Spinal cord (tissue), 10 donors: ENCODE measurements at places on chromosomes 5 and 9.
A peak's percentile ranks its signal among the peaks of the same experiment; 100 is the strongest.

- H3K4me3 ChIP-seq = no peak overlapping the region
- H3K4me1 ChIP-seq = no peaks in the 10 kb centered on the region
- H3K27ac ChIP-seq = no peak overlapping the region
- no peaks in the 10 kb centered on the region for H3K36me3 ChIP-seq
- H3K27me3 ChIP-seq = no peaks in the 10 kb centered on the region
- no peak for DNase-seq
These were observed 13.6 kb upstream of the CLTB start for GRCh38 chr5:176429972-176430371.

- H3K4me1 ChIP-seq = peaks cover 40% of the 10 kb centered on the region
- H3K27me3 ChIP-seq = no peaks in the 10 kb centered on the region
- peak overlapping the region; percentile 93 for H3K27ac ChIP-seq
- H3K4me3 ChIP-seq = no peak overlapping the region
- DNase-seq = peak; percentile 93
- no peaks in the 10 kb centered on the region for H3K36me3 ChIP-seq
These were observed 66.7 kb downstream of the SIL1 start for GRCh38 chr5:139131465-139131864.

DNA sequence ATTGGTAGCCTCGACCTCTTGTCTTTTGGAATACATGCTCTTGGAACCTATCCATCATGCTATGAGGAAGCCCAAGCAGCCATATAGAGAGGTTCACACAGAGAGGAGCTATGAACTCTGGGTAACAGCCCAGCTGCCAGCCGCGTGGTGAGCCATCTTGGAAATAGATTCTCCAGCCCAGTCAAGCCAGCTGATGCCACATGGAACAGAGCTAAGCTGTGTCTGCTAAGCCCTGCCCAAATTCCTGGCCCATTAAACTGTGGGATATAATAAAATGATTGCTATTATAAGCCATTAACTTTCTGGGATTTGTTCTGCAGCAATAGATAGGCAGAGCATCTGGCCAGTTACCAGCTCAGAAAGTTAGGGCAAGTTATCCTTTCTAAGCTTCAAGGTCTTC lies 4.9 kb upstream of the PRUNE2 start:
- no peak overlapping the region for H3K4me3 ChIP-seq
- no peaks in the 10 kb centered on the region for H3K36me3 ChIP-seq
- no peak for DNase-seq
- H3K27ac ChIP-seq = no peak overlapping the region

DNA sequence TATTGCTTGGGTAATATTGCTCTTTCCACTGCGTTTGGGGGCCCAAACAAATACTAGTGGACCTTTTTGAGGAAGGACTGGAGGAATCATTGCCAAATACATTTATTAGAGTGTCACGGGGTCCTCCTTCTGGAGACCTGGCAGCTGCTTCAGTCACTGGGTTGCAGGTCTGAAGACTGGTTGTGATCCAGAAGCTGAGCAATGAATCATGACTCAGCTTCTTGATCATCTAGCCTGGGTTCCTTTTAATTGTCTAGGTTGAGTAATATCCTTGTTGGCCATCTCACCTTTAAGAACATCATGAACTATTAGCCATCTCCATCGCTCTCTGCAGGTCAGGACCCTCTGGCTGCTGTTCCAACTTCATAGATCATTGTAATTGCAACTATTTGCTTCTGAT lies 15.4 kb upstream of the UBAP1 start:
- H3K4me1 ChIP-seq = no peaks in the 10 kb centered on the region
- H3K36me3 ChIP-seq = no peaks in the 10 kb centered on the region
- H3K27me3 ChIP-seq = no peaks in the 10 kb centered on the region
- H3K27ac ChIP-seq = no peak overlapping the region
- no peak overlapping the region for H3K4me3 ChIP-seq

DNA sequence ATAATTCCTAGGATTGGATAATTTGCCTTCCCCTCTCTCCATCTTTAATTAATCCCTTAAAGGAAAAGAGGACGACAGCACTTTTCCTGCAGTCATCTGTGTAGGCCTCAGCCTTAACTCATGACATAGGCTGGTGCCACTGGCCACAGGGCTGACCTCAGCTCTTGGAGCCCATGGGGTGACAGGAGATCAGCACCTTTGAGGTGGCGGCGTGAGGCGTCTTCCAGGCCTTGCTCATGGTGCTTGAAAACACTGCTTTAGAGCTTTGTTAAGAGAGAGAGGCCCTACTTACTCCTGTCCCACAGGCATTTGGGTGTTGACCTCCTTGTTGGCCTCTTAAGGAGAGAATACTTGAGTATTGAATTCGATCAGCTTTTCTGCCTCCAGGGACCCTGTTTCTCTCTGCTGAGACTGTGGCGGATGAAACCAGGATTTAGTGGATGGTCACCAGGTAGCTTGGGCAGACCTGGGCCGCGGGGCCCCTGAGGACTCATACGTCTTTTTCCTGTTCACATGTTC lies 23.4 kb downstream of the TENT4A start:
- no peak overlapping the region for H3K27ac ChIP-seq
- no peaks in the 10 kb centered on the region for H3K27me3 ChIP-seq
- H3K36me3 ChIP-seq = peaks cover 35% of the 10 kb centered on the region
- peaks cover 25% of the 10 kb centered on the region for H3K4me1 ChIP-seq
- DNase-seq = no peak
- H3K4me3 ChIP-seq = no peak overlapping the region
